ENCODE measurements at places on chromosomes 2 and 18. TPM values are rescaled to one million over a fixed set of nuclear protein-coding genes. Genes with fewer than 3 reads are reported as not detected.

The CYBRD1 gene
- 1.1 TPM for total RNA-seq

GRCh38 chr2:11553661-11554398 is 20.0 kb downstream of the GREB1 start:
- DNase-seq = no peak

DNA sequence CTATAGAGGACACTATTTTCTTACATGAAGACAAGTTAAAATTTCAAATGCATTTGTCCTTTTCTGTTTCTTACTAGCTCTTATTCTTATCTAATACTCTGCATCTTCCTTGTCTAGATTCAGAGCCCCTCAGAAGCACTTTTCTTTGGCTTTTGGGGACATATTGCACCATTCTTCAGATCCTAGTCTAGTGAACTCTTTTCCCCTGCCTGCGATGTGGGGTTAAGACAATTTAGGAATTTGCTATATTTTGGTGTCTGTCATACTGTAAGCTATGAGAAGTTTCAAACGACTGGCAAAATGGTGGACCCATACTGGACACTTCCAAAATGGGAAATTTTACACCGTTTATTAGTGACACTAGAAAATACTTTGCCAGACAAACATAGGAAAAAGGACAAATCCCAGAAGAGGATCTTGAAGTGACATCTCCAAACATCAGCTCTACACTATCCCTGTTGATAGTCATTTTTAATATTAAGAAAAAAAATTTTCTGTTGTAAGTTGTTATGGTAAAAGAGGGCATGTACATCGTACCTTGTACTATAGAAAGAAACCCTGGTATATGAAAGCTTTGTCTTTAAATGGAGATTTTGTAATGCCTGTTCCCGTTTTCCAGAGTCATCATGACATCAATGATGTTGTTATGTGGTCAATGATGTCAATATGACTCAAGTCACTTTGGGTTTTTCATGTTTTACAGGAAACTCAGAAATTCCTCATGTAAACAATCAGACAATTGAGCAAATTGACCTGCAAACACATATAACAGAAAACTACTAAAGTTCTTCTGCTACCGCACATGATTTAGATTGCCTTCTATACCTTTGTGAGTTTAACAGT is 4.4 kb upstream of the KYNU start:
- no peak for DNase-seq

The IGFBP5 gene
- total RNA-seq = 0.08 TPM

The MC5R gene
- 0.17 TPM for total RNA-seq

DNA sequence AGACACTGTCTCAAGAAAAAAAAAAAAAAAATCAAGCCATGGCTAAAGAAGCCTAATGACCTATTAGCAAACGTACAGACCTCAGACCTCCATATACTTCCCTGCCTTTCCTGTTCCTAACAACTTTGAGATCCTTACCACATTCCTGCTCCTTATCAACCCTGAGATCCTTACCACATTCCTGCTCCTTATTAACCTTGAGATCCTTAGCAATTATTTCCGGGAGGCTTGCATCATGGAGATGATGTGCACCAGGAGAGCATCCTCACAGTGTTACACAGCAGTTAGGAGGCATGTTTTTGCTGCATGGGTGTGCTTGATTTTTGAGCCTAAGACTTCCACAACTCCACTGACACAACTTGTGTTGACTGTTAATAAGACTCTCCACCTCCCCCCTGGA is 54.6 kb upstream of the RASGRP3 start:
- DNase-seq = no peak

GRCh38 chr2:40123326-40123725 is 328.6 kb downstream of the SLC8A1 start:
- DNase-seq = no peak

GRCh38 chr2:119760237-119760955 is 674 bp downstream of the PTPN4 start:
- no peak for DNase-seq

- no peak for DNase-seq
Observed at GRCh38 chr18:33181016-33181415, 259.5 kb downstream of the CCDC178 start.

The SERPINB12 gene
- not detected for total RNA-seq

The CFAP65 gene
- total RNA-seq = not detected

- no peak for DNase-seq
Observed at GRCh38 chr2:205141381-205141780, 540.9 kb upstream of the NRP2 start.

DNA sequence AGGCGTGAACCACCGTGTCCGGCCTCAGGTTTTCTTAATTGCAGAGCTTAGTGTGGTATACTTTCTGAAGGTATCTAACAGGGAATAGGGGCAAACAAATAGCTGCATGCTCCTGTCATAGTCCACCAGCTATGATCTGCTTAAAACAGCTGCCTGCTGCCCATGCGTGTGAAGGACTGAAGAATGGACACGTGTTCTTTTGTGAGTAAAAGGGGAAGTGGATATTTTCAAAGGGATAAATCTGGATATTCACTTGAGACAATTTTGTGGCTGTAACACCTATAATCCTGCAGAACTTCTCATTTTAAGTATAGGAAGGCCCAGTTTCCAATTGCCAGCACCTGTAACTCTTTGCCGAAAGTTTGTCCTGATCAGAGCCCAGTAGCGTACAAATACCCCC is 44.7 kb downstream of the TRPM8 start:
- DNase-seq = no peak

GRCh38 chr2:40361478-40361877 is 90.4 kb downstream of the SLC8A1 start:
- DNase-seq = no peak

GRCh38 chr18:55300421-55300935 is 287.5 kb downstream of the TCF4 start:
- no peak for DNase-seq

The DSC3 gene
- total RNA-seq = not detected

GRCh38 chr2:25650256-25650655 is 23.1 kb downstream of the DTNB start:
- no peak for DNase-seq

The BOK gene
- not detected for total RNA-seq

The MAP2 gene
- not detected for total RNA-seq

- no peak for DNase-seq
Observed at GRCh38 chr18:1020731-1021344, 116.2 kb downstream of the ADCYAP1 start.

DNA sequence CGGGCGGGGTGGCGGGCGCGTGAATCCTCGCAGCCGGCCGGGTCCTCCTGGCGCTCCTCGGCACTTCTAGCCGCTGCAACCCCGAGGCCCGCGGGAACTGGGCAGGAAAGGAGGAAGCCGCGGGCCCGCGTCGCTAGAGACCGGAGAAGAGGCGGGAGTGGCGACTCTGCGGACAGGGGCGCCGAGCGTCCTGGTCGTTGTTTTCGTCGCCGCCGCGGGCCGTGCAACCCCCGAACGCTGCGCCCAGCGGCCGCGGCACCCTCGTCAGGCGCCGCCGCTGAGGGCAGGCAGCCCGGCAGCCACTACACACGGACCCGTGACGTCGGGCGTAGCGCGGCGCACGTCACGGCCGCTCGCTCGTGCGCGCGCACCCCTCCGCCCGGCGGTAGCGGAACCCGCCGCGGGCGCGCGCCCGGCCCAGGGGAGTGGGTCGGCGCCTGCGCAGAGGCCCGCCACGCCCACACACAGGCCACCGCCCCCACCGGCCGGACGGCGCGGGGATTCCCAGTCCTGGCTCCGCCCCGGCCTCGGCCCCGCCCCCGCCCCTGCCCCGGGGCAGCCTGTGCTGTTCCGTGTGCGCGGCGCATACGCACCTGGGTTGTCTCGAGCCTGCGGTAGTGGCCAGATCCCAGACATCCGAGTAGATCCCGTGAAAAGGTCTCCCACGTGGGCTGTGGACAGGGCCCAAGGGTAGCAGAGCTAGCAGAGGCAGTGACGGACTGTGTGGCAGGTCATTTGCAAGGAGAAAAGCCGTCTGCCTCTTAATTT is at the start of gene MAP3K2:
Gene MAP3K2 (minus strand): TSS at position 321 of the 768 bp plus-strand sequence. CDS start 44,846 bp downstream, outside the sequence.
- peak; percentile 98 for DNase-seq

The ARHGAP28 gene
- not detected for total RNA-seq

DNA sequence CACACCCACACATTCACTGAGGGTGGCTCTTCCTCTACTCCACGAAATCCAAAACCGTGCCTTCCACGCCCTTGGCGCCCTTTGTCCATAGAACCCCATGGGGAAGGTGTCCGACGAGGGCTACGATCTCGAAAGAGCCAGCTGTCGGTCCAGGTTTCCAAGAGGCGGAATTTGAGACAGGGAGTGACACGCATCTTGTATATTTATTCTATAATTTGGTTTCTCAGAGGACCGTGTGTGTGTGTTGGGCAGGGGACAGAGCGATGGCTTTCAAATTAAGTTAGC is 726 bp downstream of the C2orf69 start:
- no peak for DNase-seq

- DNase-seq = no peak
Observed at GRCh38 chr2:100246163-100247145, 75.8 kb downstream of the LONRF2 start.

DNA sequence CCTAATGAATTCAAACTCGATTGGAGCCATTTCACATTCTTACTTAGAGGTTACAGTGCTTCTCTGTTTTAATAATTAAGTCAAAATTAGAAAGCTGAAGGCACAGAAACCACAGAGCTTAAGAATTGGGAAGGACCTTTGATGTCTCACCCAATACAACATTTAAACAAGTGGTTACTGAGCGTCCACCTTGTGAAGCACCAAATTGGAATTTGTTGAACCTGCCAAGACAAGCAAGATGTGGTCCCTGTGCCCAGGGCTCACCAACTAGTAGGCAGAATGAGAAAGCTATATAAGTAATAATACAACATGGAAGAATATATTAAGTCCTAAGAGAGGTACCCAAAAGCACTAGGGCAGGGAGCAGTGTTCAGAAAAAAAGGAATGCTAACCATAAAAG is 64.5 kb upstream of the NPAS2 start:
- DNase-seq = no peak

The GKN1 gene
- not detected for total RNA-seq

The LONRF2 gene
- total RNA-seq = 0.09 TPM

DNA sequence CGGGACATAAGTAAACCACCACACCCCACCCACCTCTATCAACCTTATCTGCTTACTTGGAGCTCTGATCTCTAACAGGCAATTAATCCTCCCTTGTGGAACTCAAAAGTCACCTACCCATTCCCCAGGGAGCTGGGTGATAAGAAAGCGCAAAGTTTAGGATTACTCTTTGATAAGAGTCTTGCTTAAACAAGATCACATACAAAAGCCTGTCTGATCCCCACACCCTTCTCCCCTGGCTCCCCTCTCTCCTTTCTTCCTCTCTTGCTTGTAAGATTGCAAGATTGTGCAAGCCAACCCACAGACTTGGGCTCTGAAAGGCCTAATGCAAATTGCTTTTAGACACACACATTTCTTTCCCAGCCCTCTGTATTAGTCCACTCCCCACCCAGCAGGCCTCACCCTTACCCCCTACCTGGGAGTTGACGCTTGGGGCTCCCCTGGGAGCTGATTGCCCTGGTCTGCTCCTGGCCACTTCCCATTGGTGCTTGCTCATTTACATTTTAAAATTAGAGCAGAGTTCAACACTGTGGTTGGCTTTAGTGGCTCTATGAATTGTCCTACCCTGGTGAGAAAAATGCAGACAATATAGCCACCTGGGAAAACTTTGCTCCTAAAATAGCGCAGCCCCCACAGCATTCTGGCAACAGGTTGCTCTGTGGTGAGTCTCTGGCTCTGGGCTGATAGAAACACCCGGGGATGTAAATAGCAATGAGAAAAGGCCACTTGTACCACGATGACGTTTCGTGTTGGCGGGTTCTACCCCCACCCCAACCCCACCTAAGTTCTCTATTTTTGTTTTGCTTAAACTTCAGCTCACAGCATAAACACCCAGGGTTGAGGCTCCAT is 92.8 kb upstream of the MSH2 start:
- no peak for DNase-seq

GRCh38 chr2:237459226-237459625 is 27.8 kb upstream of the MLPH start:
- DNase-seq = no peak

GRCh38 chr2:217047631-217048030 is 187.8 kb upstream of the TNP1 start:
- no peak for DNase-seq

DNA sequence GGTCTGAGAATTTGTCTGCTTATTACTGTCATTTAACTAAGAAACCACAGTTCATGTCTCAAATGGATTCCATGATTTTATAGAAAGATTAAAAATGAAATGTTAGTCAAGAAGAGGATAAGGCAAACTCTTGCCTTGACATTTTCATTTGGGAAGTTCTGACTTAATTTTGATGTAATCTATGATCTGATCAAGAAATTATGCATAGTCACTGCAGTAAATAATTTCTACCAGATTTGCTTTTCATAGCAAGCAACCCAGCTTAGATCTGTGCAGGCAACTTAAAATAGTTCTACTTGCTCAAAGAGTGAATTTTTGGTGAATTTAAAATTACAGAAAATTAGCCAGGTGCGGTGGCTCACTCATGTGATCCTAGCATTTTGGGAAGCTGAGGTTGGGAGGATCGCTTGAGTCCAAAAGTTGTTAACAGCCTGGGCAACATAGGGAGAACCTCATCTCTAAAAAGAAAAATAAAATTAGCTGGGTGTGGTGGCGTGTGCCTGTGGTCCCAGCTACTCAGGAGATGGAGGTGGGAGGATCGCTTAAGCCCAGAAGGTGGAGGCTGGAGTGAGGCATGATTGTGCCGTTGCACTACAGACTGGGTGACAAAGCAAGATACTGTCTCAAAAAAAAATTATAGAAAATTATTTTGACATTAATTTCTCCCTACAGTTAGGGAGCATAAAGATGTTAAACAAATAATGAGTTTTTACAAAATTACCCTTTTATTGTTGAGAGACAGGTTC is 158.7 kb upstream of the MYO3B start:
- DNase-seq = no peak

The ETAA1 gene
- total RNA-seq = 13.0 TPM

The WNT10A gene
- total RNA-seq = 1.9 TPM

The ITGB6 gene
- not detected for total RNA-seq

DNA sequence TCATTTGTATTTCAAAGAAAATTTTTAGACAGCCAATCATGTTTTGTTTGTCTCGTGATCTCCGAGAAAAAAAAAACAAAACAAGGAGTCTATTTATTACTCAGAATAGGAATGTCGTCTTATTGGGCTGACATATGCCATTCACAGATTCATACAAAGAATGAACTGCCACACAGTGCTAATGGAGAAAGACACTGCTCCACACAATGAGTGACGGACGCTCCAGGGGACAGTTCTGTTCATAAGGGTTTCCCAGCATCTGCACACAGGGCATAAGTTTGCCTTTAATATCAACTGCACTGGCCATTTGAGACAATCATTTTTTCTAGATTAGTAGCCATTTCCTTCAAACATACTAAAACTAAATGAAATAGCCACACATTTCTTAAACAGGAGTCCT is 3.4 kb downstream of the SERTAD2 start:
- DNase-seq = no peak

GRCh38 chr2:19355416-19355821 is 3.0 kb downstream of the OSR1 start:
- DNase-seq = no peak

DNA sequence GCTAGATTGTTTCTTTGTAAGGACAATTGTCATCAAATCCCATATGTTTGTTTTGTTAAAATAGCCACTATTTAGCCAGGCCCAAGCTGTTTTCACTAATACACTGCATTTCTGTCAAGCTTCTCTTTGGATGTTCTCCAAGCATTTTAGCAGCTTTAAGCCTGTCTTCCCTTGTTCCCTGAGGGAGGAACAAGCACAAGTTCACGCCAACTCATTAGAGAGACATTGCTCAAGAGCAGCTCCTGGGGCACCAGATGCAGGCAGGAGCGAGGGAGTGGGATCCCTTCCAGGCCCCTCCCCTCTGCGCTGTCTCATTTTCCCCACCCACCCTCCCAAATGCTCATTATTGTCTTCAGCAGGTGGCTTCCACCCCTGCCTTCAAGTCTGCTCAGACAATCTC is 32.6 kb upstream of the PPP3R1 start:
- no peak for DNase-seq

Data from activated naive CD8-positive, alpha-beta T cell treated with anti-CD3 and anti-CD28 coated beads, Interleukin-2, amount 10 ng/mL, durations not matched to agents 7 days and 5 days (primary cell).